ENCODE measurements at places on chromosomes 2 and 18.

- DNase-seq, result no peak
These were observed 27.5 kb downstream of the STAMBP start for GRCh38 chr2:73856214-73856613.

- DNase-seq, result no peak
These were observed 15.4 kb upstream of the DTNA start for GRCh38 chr18:34694591-34695165.

DNA sequence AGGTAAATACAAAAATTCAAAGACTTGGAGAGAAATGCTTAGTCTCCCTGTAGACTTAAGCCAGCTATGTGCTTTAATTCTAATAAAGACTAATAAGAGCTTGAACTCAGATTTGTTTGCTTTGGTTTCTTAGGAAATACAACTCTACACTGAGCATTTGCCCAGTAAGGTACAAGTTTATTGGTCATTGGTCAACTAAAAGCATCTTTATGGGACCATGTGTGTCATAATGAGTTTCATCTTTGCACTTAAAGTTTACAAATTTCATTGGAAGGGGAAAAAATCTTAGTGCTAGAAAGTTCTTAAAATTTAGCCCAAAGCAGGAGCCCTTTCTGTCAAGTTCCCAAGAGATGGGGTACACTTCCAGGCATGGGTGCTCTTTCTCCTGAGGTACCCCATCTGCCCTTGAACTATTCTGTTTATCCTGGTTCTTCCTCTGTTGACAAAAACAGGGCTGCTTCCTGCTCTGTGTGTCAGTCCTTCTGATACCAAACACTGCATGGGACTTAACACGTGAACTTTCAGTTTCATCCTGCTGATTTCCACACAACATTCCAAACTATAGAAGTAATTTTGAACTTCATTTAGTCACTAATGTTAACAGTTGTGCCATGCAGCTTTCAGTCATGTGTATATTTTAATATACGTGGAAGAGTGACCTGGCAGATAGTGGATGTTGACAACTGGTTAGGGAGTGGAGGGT lies 200.2 kb downstream of the TPGS2 start:
- no peak for DNase-seq

GRCh38 chr18:48715711-48716361 lies 177.0 kb downstream of the CTIF start:
- peak; percentile 54 for DNase-seq

- DNase-seq, result no peak
These were observed 18.0 kb downstream of the GEN1 start for GRCh38 chr2:17771956-17772355.
